Natural killer cell treated with Interleukin-12 subunit alpha and Interleukin-12 subunit beta and Interleukin-15 and Interleukin-18, amount 100 ng/mL, for 72 hours (primary cell): ENCODE measurements at places on chromosomes 6 and 20.

DNA sequence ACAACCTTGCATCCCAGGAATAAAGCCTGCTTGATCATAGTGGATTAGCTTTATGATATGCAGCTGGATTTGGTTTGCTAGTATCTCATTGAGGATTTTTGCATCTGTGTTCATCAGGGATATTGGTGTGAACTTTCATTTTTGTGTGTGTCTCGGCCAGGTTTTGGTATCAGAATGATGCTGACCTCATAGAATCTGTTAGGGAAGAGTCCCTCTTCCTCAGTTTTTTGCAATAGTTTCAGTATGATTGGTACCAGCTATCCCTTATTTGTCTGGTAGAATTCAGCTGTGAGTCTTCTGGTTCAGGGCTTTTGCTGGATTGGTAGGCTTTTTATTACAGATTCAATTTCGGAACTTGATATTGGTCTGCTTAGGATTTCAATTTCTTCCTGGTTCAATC is 132.5 kb downstream of the ZFAND3 start:
- no peak for DNase-seq

DNA sequence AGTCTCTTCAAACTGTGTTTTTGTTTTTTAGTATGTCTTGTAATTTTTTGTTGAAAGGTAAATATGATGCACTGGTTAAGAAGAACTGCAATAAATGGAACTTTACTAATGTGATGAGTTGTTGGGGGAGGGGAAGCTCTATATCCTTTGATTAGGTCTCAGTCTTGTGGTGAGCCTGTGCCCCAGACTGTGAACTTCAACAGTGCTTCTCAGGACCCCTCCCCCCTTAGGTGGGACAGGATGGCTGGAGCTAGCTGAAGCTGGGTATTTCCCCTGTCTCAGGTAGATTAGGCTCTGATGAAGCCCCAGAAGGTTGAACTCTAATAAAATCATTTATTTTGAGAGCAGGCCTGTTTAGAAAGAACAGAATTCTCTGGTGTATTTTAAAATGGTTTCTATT is 31.4 kb upstream of the TASP1 start:
- no peak for DNase-seq

DNA sequence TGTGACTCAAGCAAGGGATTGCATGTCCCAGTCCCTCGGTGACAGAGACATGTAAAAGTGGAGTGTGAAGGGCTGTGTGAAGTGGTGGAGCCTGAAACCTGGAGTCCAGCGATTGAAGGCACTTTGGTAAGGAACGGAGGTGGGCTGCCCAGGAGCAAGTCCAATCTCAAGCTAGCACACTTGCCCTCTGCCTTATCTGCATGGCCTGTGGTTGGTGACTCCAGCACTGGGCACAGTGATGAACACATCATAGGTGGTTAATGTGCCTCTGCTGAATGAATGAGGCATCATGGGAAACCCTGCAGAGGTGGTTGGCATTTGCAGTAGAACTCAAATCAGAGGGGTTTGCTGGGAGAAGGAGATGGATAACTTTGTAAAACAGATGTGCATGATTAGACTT is 14.9 kb upstream of the ULBP3 start:
- DNase-seq, result no peak

- no peak for DNase-seq
Measured at GRCh38 chr6:33391922-33392594, 435 bp downstream of the KIFC1 start.

- DNase-seq, result no peak
Measured at GRCh38 chr6:168896321-168896720, 357.3 kb downstream of the THBS2 start.

GRCh38 chr20:24436160-24436559 is 33.3 kb upstream of the SYNDIG1 start:
- no peak for DNase-seq

- DNase-seq, result no peak
Measured at GRCh38 chr20:12699374-12700228, 309.2 kb upstream of the SPTLC3 start.

DNA sequence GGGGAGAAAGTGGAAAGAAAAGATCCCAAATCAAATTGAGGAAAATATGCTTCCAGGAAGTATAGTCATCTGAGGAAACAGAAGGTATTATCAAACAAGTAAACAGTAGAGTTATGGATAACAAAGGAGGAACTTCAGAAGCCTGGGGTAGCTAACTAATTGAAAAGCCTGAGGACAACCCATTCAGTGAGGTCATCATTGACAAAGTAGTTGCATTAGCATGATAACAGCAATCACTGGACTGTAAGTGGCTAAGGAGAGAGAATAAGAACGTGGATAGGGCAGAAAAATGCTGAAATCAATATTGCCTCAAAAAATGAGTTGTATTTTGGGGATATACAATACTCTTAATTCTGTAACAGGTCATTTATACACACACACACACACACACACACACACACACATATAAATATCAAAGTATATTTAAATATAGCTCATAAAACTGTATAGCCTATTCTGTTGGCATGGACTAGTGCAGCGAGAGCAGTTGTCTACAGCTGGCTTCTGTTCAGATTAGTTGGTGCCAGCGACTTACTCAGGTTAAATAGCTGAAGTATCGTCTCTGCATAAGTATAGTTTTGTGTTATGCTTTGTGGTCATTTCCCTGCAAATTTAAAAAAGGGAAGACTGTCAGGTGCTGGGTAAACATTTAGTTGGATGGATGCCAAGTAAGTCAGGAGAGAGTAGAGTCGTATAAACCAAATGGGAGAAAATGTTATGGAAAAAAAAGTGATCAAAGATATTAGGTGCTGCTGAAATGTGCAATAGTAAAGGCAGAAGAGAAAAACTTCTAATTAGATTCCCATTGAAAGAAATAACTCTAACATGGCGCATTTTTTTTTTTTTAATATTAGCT is 33.8 kb upstream of the CTAGE9 start:
- no peak for DNase-seq

- DNase-seq, result no peak
Measured at GRCh38 chr20:47672166-47672565, 113.1 kb downstream of the SULF2 start.

GRCh38 chr6:145561095-145562072 is 173.9 kb downstream of the EPM2A start:
- no peak for DNase-seq

DNA sequence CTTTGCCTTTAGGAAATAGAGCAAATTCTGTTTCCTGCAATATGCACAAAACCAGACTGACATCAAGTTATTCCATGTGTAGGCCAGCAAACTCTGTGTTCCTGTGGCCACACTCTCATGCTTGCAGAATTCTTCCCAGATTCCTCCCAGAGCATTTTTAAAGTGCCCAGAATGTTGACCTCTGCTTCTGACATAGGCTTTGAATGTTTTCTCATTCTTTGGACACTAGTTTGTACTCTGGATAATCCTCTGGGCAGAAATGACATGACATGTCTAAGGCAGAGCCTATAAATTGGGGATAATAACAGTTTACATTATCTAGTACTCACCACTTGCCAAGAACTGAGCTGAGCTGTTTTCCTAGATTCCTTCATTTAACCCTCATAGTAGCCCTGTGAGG is 9.2 kb upstream of the EFHC1 start:
- DNase-seq, result no peak

- no peak for DNase-seq
Measured at GRCh38 chr6:35367646-35368037, 25.3 kb downstream of the PPARD start.

DNA sequence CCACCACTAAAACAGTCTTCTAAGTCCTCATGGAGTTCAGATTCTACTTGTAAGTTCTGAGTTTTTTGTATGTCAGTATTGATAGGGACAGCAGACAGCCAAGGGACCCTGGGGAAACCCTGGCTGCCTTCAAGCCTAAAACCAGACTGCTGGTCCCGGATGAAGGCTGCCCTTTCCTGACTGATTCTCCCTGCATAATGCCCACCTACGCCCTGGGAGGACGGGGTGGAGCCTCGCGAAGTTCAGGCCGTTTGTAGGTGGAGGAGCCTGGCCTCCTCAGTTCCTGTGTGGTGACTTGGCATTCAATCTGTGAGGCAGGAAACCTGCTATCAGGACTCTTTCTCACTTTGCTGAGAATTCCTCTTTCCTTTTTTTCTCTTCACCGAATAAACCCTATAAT is 120.3 kb upstream of the LGSN start:
- DNase-seq, result no peak

DNA sequence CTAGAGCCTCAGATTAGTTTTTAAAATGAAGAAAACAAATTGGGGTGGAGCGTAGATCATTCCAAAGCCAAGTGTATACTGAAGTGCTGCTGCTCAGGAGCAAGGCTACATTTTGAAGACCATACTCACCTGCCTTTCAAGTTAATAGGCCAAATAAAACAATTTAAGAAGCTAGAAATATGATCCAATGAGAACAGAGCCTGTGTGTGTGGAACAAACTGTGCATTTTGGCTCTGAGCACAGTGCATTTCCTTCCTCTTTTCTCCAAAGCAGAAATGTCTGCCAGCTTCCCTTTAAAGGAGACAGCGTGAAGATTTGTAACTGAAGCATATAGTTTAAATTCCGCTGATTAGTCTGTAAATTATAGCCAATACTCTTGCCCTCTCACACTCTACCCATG is 3.2 kb upstream of the IFNGR1 start:
- DNase-seq, result no peak

- DNase-seq, result peak; percentile 18
Measured at GRCh38 chr6:170440437-170440836, 112.7 kb downstream of the PSMB1 start.

GRCh38 chr20:16942756-16943155 is 194.6 kb downstream of the OTOR start:
- DNase-seq, result no peak

DNA sequence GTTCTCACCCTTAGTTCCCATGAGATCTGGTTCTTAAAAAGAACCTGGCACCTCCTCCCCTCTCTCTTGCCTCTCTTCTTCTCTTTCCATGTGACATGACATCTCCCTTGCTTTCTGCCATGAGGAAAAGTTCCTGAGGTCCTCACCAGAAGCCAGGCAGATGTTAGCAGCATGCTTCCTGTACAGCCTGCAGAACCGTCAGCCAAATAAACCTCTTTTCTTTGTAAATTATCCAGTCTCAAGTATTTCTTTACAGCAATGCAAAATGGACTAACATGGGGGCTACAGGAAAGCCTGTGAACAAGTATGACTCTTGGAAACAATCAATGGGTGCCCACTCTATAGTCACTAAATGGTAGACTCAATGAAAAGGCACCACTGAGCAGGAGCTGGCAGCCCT is 34.5 kb downstream of the ADTRP start:
- DNase-seq, result no peak

DNA sequence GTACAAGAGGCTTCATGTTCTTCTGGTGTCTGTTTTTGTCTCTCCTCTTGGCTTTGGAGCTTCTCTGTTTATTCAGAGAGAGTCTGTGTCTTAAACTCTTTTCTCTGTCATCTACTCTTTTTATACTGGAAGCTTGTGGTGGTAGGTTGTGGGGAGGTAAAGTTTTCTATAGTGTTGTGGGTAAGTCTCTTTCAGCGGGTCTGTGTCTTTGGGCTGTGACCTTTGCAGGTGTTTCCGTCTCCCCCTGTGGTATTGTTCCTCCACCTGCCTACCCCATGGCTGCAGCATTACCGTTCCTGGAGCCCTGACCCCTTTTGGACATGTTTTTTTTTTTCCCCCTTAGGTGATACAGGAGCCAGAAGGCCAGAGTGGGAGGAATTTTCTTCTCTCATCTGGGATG is 37.9 kb upstream of the FERMT1 start:
- DNase-seq, result no peak

DNA sequence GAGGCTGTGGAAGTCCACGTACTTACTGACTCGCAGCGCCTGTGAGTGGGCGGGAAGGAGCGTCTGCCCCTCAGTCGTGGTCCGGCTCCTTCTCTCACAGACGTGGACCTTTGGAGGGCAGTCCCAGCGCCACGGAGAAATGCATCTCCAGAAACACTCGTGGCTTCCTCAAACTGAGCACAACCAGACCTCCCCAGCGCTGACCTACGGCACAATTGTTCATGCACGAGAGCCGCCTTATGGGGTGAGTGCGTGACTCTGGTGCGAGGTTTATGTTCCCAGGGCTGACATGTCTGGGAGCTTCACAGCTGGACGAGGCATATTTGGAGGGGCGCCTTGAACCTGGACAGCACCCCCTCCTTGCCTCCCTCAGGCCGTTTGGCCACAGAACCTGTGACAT is 29.7 kb downstream of the FRMD1 start:
- no peak for DNase-seq

DNA sequence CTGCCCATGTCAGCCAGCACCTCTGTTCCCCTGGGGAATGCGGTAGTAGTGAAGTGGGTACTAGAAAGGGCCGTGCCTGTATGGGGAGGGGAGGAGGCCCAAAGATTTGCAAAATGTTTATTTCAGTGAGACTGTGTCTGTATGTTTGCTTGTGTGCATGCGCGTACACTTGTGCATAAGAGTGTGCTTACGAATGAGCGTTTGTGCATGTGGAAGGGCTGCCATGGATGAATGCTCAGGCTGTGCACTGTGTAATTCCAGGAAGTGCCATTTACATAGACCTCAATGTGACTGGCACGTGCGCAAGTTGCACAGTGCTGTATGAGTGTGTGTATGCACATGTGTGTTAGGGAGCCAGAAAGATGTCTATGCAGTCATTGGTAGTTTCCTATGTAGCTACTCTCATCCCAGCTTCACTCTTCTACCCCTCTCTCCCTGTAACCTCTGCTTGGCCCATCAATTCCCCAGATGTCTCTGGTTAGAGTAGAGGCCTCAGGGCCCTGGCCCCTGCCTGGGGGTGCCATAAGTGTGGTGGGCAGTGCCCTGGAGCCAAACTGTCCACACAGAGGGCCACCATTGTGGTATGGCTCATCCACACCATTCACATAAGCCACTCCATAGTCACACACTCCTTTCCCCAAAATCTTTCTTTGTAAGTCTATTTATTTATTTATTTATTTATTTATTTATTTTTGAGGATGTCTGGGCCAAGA is 26.8 kb upstream of the SLC22A7 start:
- DNase-seq, result peak; percentile 31

DNA sequence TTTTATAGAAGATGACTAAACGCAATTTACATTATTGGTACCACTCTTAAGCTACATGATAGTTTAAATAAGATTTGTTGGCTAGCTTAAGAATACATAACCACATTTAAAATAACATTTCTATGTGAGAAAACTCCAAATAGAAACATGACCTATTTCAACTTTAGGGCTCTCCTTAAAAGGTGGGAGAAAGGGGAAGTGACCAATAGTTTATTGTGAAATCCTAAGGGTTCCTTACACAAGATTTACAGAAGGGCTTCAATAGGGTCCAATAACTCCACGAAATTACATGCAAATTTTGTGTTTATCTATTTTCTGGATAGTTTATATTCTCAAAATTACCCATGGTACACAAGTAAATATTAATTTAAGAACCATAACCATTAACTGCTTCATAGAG is 91.6 kb upstream of the DST start:
- no peak for DNase-seq

GRCh38 chr20:47925593-47925992 is 140.3 kb upstream of the SULF2 start:
- DNase-seq, result no peak

DNA sequence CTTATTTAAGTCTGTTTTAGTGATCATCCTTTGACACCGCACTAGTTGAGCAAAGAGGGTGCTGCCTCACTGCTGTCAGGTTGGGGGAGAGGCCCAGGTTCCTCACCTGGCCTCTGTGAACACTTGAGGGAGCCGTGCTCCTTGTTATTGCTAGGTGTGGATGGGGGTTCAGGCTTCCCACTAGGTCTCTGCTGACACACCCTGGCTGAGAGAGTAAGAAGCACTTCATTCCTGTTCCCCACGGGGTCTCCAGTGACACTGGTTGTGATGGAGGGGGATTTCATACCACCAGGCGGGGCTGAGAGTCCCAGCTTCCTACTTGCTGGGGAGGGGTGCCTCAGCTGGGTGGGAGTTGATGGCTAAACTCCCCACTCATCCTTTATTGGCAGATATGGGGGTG is 11.1 kb upstream of the NOTCH4 start:
- no peak for DNase-seq

GRCh38 chr20:64049060-64049877 is at the start of gene SOX18:
Gene SOX18, minus strand, starts transcription at chr20:64049639. Its CDS starts 123 bp downstream, at chr20:64049516.
- DNase-seq, result no peak
